ENCODE measurements at places on chromosomes 6 and 20.
A peak's percentile ranks its signal among the peaks of the same experiment; 100 is the strongest.

DNA sequence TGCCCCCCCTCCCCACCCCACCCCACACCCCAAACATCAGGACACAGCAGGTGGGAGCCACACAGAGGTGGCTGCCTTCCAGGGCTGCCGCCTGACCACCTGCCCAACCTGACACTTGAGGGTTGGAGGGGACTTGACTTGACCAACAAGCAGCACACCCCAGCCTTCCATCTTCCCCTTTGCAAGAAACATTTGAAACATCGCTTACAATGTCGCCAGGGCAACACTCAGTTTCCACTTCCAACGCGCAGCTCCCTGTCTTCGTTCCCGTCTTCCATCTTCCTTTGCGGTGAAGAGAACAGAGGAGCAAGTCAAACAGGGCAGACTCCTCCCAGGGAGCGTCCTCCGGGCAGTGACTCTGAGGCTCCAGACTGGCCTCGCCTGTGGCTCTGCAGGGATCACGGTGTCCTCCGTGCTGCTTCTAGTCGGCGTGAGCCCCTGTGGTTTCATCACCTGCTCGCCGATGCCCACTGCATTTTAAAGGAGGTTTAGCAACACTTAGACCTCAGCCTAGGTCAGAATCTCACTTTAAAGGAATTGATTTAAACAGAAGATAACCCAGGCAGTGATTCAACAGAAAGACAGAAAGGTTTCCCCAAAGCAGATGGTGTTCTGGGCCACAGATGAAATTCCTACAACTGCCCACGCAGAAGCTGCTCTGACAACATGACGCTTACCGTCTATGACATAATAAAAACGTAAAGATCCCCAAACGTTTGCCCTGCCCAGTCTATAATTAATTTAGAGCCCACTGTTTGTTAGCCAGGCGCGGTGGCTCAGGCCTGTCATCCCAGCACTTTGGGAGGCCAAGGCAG, 130.8 kb downstream of the TAF4 start:
- peak; percentile 39 for DNase-seq

DNA sequence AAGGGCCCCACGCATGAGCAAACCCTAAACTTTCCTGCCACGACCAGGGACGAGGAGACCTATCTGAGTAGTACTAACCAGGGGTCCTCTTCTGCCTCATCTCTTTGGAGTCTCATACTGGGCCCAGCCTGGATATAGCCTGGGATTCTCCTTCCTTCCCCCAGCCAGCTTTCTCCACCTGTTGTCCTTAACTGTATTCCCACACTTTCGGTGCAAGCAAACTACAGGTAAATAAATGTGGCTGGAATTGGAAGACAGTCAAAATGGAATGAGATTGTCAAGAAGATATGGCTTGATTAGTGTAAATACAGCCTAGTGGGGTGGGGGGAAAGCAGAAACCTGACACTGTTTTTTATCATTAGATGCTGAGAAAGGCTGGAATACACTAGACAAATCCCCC, 23.5 kb upstream of the LY86 start:
- DNase-seq = no peak

DNA sequence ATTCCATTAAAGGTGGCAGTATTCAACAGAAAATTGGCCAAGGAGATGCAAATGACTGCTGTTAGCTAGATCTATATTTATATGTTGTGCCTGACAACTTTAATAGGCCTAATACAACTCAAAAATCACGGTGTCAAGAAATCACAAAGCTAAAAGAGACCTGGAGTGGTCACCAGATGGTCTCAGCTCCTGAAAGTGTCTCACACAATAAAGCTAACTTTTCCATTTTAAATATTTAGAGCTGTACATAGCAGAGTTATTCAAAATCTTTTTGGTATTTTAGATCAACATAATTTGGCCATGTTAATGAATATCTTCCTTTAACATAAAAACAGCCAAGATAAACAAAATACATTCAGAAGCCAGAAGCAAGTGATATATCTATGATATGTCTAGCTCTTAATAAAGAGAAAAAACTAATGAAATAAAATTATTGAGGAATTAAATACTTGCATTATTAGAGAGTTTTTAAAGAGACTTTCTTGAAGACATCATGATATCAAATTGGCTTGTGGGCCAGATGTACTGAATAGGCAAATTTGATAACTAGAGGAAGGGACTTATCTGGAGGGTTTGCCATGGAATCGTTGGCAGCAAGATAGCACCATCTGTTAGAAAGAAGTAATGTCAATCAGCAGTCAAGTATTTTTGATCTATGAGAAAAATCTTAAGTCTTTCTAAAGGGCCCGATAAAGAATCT, 84.9 kb upstream of the SCAF8 start:
- DNase-seq = no peak

DNA sequence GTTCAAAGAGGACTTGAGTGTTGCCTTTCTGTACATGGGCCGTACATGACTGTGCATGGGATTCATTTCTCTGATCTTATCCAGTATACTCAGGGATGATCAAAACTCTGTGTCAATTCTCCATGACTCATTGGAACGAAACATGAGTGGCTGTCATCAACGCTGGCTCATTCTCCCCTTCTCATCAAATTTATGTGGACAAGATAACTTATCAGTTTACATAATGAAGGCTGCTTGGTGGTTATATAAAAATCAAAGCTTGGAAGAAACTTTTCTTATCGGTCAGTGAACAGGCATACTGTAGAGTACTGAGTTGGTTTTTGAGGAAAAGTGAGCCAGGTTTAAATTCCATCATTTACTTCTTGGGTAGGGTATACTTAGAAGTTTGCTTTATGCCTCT, 24.9 kb downstream of the CRISP1 start:
- no peak for DNase-seq

DNA sequence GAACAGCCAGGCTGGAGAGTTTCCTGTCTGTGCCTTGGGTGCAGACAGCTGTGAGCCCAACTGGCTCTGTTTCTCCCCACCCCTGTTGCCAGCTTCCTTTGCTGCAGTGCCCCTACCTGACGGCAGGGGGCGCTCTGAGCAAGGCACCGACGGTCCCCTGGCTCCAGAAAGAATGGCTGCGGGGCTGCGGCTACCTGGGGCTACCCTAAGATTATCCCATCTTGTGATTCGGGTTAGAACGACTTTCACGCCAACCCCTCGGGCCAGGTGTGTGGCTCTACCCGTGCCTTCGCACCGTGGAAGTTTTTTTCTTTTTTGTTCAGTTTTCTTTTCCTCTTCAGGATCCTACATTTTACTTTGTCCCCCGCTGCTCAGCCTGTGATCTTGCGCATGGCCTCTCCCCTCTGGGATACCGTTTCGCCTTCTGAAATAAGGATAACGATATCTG, 33.4 kb upstream of the AAR2 start:
- DNase-seq = peak; percentile 78

- no peak for DNase-seq
Measured at GRCh38 chr6:39561536-39562266, 163.5 kb downstream of the KIF6 start.

GRCh38 chr20:63775096-63775978, 35.8 kb downstream of the SLC2A4RG start:
- DNase-seq = peak; percentile 85

DNA sequence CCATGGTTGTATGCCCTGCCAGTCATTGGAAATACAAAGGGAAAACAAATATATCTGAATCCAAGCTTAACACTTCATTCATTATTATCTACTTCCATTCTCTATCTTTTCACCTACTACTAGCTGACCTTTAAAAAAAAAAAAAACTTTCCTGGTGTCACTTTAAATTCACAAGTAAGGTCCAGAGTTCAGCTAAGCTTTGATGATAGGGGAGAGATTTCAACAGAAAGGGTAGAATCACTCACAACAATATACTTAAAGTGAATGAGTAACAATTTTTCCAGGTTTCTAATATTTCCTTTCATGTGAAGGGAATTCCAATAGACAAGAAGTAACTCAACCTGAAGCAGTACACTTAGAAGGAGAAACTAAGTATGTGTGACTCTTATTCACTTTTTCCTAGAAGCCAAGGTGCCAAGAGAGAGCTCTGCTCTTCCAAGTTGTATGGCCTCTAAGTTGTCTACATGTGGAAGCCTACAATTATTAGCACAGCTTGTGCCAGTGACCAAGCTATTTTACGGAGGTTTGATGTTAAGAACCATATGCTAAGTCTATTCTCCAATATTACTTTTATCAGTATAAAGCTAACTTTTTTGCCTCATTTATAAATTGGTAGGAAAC, 371.7 kb downstream of the TENT5A start:
- DNase-seq = no peak

- no peak for DNase-seq
Measured at GRCh38 chr6:168026925-168027324, 29.5 kb downstream of the KIF25 start.

DNA sequence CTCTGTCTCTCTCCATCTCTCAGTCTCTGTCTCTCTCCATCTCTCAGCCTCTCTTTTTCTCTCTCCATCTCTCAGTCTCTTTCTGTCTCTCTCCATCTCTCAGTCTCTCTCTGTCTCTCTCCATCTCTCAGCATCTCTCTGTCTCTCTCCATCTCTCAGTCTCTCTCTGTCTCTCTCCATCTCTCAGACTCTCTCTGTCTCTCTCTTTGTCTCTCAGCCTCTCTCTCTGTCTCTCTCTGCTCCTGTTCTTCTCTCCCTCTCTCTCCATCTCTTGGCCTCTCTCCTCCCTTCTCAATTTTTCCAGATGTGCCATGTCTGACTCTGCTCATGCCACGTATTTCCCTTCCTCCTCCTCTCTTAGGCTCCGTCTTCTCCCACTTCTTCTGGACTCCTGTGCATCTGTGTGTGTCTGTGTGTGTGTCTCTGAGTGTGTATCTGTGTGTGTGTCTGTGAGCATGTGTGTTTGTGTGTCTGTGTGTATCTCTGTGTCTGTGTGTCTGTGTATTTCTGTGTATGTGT, 72.7 kb downstream of the SRC start:
- DNase-seq = no peak

- DNase-seq = no peak
Measured at GRCh38 chr20:53409447-53409717, 184.3 kb downstream of the ZNF217 start.

DNA sequence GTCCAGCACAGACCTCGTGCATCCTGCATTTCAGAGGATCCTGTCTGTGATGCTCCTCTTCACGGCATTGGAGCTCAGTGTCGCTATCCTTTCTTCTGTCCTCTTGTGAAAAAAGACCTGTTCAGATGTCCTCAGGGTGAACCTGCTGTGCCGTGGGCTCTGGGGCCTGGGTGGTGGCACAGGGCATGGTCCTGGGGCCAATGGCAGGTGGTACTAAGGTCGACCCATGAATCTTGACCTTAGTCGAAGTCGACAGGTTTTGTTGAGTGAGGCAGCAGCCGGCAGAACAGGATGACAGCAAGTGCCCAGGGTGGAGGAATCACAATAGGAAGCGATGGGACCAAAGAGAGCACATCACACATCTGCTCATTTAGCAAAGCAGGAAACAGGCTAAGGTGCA, 22.0 kb upstream of the MAS1L start:
- no peak for DNase-seq

DNA sequence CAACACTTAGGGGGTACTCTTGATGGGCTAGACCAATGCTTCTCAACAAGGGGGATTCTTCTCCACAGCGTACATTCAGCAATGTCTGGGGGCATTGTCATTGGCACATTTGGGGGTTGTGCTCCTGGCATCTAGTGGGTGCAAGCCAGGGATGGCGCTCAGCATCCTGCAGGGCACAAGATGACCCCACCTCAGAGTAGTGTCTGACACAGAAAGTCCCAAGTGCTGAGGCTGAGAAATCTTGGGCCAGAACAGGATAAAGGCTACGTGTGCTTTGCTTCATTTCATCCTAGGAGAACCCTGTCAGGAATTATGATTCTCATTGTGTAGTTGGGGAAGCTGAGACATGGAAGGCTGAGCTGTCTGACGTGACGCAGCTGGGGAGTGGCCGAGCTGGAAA, 298.6 kb downstream of the CDH26 start:
- no peak for DNase-seq

DNA sequence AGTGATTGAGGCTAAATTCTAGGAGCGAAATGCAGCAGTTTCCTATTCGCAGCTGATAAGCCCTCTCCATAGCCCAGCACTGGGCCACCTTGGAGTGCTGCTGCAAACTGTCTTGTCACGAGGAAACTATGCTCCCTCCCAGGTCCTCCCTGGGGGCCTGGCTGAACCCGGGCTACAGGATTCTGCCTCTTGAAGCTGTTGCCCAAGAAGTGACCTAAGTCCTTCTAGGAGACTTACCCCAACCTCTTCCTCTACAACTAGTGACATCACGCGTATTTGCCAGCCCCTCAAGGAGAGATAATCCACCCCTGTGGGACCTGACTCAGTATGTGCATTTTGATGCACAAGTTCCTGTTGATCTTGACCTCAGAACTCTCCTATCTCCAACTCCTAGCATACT, 26.5 kb upstream of the ZFAND3 start:
- DNase-seq = peak; percentile 56

DNA sequence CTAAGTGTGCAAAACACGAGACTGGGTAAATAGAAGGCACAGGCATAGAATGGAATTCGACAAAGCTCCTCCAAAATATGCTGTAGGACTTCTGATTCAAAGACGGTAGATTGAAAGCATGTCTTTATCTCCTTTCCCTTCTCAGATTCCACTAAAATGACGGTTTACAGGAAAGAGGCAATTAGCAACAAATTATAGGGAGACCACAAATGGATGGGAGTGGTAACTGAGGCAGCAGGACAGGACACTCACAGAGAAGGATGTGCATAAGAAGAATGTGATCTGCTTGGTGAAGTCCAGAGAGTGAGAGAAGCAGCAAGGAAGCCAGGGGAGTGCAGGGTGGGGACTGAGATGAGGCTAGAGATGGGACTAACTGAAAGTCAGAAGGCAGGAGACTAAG, 113.4 kb upstream of the MRPS10 start:
- peak; percentile 19 for DNase-seq

Data from mesendoderm (in vitro differentiated cells).